ENCODE measurements at places on chromosomes 13 and 19. TPM values are rescaled to one million over a fixed set of nuclear protein-coding genes. Genes with fewer than 3 reads are reported as not detected.

ZNF44 gene
- 3.9 TPM for total RNA-seq

FFAR2 gene
- not detected for total RNA-seq

CEACAM16 gene
- total RNA-seq = not detected

TSSK6 gene
- total RNA-seq = 0.76 TPM

DMAC2 gene
- 45.9 TPM for total RNA-seq

ZNF816 gene
- total RNA-seq = 16.4 TPM

PRR12 gene
- 1.6 TPM for total RNA-seq

ZNF578 gene
- total RNA-seq = 0.30 TPM

CCNA1 gene
- total RNA-seq = 55.2 TPM

ZNF835 gene
- total RNA-seq = under 0.01 TPM

CD33 gene
- not detected for total RNA-seq

FARP1 gene
- total RNA-seq = 13.6 TPM

GIPR gene
- 0.15 TPM for total RNA-seq

SMIM44 gene
- not detected for total RNA-seq

SKA3 gene
- 6.8 TPM for total RNA-seq

DCT gene
- not detected for total RNA-seq

HAUS8 gene
- 4.9 TPM for total RNA-seq

BRME1 gene
- total RNA-seq = 0.32 TPM

IFNL1 gene
- total RNA-seq = not detected

TNNI3 gene
- total RNA-seq = not detected

N4BP2L1 gene
- total RNA-seq = 1.9 TPM

TMEM150B gene
- total RNA-seq = not detected

SHISA7 gene
- not detected for total RNA-seq

MEIOSIN gene
- not detected for total RNA-seq
